ENCODE measurements at places on chromosomes 1 and 21.

- no peak for DNase-seq
Observed at GRCh38 chr1:168614235-168614634, 37.8 kb downstream of the XCL1 start.

DNA sequence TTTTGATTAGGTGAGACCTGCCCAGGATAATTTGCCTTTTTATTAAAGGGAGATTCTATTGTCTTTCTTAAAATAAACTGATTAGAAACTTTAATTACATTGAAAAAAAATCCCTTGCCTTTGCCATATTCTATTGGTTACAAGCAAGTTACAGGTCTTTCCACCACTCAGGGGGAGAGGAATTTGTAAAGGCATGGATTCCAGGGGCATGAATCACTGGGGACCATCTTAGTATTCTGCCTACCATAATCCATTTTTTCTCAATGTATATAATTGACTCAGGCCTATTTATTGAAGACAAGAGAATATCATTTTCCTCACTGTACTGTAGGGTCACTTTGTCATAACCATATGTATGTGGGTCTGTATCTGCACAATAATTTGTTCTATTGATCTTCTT, 124.3 kb upstream of the PDE4B start:
- no peak for DNase-seq

DNA sequence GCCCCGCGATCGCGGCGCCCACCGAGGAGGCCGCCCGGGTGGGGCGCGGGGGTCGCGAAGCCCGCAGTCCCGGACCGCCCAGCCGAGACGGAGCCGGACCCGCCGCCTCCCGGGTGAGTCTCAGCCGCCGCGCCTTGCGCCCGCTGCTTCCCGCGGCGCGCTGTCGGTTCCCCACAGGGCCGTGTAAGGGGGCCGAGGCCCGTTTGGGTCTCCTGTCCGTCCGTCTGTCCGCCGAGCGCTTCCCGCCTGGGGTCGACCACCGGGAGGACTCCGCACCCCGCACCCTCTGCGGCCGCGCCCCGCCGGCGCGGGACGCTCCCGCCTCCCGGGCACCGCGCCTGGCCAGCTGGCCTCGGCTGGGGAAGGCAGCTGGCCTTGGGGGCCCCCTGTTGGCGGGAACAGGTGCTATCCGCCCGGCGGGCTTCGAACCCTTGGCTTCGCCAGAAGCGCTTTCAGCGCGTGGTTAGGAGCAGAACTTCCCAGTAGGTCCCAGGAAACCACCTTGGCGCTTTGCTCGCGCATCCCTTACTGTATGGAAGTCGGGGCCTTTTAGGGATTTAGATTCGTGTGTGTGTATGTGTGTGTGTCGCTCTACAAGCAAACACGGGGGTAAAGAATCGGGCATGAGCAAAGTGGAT, 414 bp downstream of the TMEM51 start:
- DNase-seq: peak; percentile 43

DNA sequence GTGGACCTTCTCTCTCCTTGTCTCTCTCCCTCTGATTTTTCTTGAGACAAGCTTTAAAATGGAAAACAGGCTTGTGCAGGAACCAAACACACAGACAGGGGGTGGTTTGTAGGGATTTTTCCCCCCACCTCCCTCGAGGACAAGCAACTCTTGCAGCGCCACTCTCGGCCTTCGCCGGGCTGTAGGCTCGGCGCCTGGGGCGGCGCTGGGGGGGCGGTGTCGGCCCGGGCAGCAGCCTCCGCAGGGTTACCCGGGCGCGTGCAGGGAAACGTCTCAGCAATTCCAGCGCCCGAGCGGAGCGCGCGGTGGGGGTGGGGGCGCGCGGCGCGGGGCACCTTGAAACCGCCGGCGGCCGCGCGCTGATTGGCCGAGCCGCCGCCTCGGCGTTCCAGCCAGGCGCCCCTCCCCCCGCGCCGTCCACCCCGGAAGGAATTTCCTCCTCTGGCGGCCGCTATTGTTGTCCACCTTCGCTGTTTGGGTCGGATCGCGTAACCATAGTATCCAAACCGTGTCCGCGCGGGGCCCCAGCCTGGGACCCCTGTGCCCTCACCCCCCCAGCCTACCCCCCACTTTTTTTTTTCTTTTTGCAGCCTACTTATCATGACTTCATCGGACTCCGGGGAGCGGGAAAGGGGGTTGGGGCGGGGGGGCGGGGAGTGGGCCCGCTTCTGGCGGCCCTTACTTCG, 59.8 kb upstream of the ACOT11 start:
- peak; percentile 75 for DNase-seq

DNA sequence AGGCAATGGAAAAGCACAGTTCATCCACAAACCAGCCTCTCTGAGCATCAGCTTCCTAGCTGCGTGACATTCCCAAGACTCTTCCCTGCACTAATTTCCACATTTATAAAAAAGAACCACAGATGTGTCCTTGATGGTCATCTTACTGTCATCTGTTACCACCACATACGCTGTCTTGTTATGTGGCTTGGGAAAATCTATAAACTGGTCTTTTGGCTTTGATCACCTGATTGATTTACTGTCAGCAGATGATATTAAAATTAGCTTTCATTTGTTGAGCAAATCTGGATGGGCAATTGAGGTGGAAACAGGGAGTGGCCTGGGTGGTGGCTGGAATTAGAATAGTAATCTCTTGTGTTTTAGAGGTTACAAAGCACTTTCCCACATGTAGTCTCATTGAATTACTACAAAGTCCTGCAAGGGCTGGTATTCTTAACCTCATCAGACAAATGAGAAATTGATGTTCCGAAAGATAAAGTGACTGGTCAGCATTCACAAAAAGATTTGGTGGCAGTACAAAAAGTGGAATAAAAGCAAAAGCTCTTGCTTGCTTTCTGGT, 231.7 kb upstream of the SGIP1 start:
- no peak for DNase-seq

DNA sequence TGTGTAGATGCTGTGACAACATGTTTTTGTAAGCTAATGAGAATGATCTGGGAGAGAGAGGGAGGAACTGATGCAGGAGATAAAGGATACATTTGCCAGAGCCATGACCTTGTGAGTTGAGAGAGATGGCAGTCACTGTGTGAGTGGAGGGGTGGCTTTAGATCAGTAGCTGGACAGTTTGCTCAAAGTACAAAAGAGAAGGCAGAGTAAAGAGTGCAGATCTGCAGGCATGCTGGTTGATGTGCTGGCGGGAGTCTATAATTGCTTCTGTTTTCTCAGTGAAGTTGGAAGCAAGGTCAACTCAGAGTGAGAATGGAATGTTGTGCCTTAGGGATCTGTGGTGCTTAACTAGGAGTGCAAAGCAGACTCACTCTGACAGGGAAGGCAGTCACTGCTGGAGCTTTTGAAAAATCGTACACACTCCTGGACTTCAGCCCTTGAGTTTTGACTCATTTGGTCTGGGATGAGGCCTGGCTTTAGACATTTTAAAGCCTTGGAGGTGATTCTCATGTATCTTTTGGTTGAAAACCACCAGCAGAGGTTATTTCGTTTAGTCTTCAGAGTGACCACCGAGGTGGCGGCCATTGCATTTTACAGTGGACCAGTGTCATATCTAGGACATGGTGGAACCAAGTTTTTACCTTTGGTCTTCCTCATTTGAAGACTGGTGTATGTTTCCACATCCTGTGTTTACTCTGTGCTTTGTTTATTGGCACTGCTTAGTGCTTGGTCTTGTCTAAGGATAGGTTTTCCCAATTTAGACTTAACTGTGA, 49.6 kb downstream of the MTR start:
- no peak for DNase-seq

GRCh38 chr1:203177470-203178039, 1.9 kb upstream of the MYBPH start:
- DNase-seq: no peak

DNA sequence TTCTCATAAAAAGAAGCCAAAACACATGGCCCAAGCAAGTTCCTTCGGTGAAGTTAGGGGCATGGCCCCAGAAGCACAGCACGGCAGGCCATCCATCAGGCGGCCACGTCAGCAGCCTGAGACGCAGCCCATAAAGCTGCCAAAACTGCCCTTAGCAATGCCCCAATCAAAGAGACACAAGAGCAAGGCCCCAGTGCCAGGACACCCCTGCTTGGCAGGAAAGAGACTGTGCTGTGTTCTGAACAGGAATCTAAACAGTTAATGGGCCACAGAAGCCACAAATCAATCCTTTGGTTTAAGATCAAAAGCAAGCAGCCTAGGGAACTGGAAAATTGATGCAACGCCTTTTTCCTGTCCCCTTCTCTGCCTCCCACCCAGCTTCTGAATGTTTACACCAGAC, 497.0 kb upstream of the USP24 start:
- DNase-seq: no peak

DNA sequence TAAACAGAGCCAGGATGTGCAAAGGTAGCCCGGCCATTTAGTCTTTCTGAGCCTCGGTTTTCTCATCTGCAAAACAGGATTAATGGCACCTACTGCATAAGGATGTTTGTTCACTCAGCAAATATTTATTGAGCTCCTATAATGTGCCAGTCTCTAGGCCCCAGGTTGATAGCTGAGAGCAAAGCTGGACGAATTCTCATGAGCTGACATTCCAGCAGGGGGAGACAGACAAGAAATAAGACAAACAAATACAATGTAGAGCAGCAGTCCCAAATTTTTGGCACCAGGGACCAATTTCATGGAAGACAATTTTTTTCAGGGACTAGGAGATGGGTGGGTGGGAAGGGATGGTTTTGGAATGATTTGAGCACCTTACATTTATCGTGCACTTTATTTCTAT, 74.3 kb upstream of the PAX7 start:
- DNase-seq: no peak

GRCh38 chr1:215569986-215570824, 3.1 kb downstream of the KCTD3 start:
- DNase-seq: no peak

DNA sequence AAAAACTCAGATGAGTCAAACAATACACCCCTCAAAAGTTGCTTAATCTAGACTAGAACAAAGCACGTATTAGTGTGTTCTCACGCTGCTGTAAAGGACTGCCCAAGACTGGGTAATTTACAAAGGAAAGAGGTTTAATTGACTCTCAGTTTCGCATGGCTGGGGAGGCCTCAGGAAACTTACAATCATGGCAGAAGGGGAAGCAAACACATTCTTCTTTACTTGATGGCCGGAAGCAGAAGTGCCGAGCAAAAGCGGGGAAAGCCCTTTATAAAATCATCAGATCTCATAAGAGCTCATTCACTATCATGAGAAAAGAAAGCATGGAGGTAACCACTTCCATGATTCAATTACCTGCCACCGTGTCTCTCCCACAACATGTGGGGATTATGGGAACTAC, 10.1 kb downstream of the JAM2 start:
- no peak for DNase-seq

GRCh38 chr1:174963529-174964125, 36.1 kb upstream of the CACYBP start:
- DNase-seq: no peak

- no peak for DNase-seq
Observed at GRCh38 chr1:166057650-166058049, 109.2 kb downstream of the FAM78B start.

All from stimulated activated CD4-positive, alpha-beta T cell treated with anti-CD3 and anti-CD28 coated beads, Interleukin-4, amount 100 ng/mL, for 4 hours (primary cell).